NCI-H1930 (cell line): ENCODE measurements at places on chromosomes 7 and 10.

GRCh38 chr7:29105191-29105590, 41.1 kb downstream of the CPVL start:
- DNase-seq, result no peak

GRCh38 chr10:118595598-118596425, at the start of gene PRLHR:
Gene PRLHR, minus strand, starts transcription at chr10:118595648. Its CDS starts 404 bp downstream, at chr10:118595244.
- no peak for DNase-seq

GRCh38 chr7:127986581-127987521, 44.4 kb downstream of the LRRC4 start:
- DNase-seq, result no peak

GRCh38 chr7:76211216-76211615, 9.5 kb downstream of the SRRM3 start:
- DNase-seq, result no peak

GRCh38 chr10:50467209-50467608, 156.5 kb downstream of the SGMS1 start:
- DNase-seq, result no peak

GRCh38 chr10:29102636-29103035, 186.2 kb upstream of the LYZL1 start:
- DNase-seq, result no peak

- no peak for DNase-seq
Measured at GRCh38 chr10:1130995-1131790, 75.0 kb downstream of the WDR37 start.

DNA sequence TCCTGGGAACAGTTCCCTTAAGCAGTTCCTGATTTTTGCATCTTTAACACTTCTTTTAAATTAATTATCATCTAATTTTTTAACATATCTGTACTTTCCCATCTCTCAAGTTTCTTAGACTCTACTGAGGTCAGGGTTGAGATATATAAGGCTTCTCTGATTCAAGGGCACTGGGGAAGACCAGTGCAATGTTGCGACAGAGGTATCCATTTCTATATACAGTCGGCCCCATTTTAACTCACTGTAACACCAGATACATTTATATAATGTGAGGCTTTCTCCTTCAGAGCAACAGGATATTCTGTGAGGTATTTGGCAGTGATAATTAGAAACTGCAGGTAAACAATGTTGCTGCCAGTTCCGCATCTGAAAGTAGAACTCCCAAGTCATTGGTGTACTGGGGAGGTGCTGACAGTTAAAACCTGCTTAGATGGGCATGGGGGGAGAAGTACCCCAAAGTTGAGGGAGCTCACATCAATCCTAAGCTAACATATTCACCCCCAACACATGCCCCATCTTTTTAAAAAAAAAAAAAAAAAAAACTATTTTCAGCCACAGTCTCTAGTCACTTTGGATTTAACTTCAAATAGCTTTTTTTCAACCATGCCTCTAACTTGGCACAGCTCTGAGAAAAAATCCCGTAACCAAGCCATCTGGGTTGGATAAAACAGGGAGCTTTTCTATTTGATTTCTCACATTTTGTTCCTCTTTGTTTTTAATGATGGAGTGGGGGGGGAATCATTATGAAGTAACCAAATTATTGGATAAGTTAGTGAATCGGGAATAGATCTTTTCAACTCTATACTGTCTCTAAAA, 62.9 kb downstream of the REEP3 start:
- no peak for DNase-seq

DNA sequence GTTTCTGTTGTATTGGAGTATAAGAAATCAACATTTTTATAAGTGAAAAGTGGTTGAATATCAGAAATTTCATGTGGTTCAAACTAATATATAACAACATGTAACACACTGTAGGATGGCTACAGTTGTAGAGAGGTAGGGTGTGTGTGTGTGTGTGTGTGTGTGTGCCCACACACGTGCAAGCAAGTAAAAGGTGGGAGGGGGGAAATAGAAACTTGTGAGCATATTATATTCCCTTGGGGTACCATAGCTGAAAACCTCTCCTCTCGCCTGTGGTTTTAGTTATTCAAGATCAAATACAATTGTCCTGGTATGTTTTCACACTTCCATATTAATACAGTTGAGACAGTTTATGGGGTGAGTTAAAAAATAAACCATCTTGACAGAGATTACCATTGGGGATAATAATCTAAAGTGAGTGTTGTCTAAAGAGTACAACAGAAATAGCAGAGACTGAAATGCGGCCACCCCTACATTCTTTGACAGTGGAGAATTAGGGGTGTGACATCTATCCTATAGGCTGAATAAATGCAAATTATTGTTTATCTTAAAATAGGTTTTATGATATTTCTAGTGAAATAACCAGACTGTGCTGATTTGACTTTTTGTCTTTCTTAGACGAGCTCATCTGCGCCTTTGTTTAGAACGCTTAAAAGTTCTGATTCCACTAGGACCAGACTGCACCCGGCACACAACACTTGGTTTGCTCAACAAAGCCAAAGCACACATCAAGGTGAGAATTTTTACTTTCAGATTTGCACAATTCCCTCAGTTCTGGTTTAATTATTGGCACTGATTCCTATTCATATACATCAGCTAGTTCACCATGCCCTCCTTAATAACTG, 25.9 kb downstream of the SMNDC1 start:
- DNase-seq, result no peak

GRCh38 chr7:50355817-50356178, 51.3 kb downstream of the IKZF1 start:
- DNase-seq, result no peak

DNA sequence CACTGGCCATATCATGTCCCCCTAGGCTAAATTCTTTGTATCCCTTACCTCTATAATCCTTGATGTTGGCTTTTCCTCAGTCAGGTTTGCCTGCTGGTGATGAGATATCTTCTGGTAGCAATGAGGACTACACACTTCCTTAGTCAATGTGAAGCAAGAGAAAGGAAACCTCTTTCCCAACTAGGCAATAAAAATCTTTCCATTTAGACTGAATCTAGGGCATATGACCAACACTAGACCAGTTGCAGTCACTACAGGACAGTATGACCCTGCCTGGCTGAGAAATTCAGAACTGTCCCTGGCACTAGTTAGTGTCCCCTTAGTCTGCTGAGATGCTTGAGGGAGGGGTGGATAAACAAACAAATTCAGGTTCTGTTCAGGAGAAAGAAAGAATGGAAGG, 142.6 kb downstream of the RNLS start:
- no peak for DNase-seq

GRCh38 chr10:129612481-129613109, 145.6 kb downstream of the MGMT start:
- no peak for DNase-seq

GRCh38 chr10:1611936-1612550, 125.3 kb downstream of the ADARB2 start:
- DNase-seq, result no peak

GRCh38 chr10:95501203-95502094, 59.7 kb downstream of the SORBS1 start:
- no peak for DNase-seq

GRCh38 chr7:12968836-12969422, 281.5 kb downstream of the ARL4A start:
- no peak for DNase-seq

GRCh38 chr7:29989257-29989995, at the start of gene SCRN1:
Gene SCRN1, minus strand, starts transcription at chr7:29989801. Its CDS starts 20,734 bp downstream, at chr7:29969067.
- DNase-seq, result peak; percentile 44

GRCh38 chr10:85457191-85457590, 909.4 kb downstream of the GRID1 start:
- no peak for DNase-seq

GRCh38 chr10:76119515-76119914, 688.1 kb downstream of the LRMDA start:
- no peak for DNase-seq

DNA sequence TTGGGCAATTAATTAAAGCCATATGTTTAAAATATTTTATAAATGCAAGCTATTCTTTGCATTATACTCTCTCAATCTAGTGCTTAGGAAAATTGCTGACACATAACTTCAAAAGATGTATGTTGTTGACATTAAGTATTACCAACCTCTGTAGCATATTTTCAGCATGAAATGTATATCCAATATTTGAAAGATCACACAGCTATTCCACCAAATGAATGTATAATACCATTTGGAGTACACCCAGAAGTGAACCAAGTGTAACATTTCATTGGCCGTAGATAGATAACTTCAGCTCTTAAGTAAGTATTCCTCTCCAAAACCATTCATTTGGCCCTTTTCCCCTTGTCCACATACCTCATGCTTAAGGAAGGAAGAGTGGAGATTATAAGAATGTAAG, 104.6 kb downstream of the HECTD2 start:
- DNase-seq, result no peak

- DNase-seq, result no peak
Measured at GRCh38 chr10:29895456-29895855, 163.9 kb downstream of the JCAD start.

- DNase-seq, result no peak
Measured at GRCh38 chr7:102875700-102876295, 37.0 kb upstream of the LRRC17 start.

GRCh38 chr10:132363921-132364593, 32.1 kb downstream of the LRRC27 start:
- DNase-seq, result no peak

GRCh38 chr7:2698581-2699288, 10.7 kb downstream of the AMZ1 start:
- no peak for DNase-seq

GRCh38 chr10:87657371-87657770, 2.3 kb upstream of the PAPSS2 start:
- DNase-seq, result no peak

DNA sequence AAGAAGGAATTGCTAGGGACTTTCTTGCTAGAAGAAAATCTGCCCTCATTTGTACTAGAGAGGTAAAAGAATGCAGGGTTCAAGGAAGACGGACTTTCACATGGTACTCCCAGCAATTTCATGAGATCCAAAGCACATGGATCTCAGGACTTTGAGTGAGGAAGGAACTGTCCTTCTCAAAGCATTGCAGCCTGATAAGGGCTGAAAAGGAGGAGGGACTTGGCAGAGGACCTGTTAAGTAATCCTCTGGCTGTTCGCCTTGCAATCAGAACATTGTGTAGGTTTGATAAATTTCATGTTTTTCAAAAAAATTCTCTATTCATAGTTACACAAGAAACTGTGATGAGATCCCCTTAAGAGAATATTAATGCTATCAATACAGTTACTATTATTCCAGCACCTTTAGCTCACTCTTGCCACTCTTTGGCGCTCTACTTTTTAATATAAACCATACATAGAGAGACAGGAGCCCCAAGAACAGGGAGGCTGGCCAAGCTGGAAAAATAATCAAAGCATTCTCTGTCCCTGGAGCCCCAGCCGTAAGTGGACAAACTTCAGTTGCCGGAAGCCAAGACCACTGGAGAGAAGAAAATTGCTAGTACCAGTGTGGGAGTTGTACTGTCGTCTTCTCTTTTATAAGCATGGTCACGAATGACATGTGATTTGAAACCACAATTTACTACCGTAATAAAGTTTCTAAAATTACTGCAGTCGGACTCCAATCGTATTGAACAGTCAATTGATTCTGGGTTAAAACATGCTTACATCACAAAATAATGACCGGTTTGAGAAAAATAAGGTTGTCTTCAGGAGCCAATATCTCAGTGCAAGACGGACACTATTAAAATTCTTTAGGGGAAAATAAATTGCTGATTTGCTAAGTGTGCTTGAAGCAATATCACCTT, 424.4 kb downstream of the SDK1 start:
- DNase-seq, result no peak

- DNase-seq, result no peak
Measured at GRCh38 chr7:2379821-2380450, 23.5 kb upstream of the CHST12 start.

DNA sequence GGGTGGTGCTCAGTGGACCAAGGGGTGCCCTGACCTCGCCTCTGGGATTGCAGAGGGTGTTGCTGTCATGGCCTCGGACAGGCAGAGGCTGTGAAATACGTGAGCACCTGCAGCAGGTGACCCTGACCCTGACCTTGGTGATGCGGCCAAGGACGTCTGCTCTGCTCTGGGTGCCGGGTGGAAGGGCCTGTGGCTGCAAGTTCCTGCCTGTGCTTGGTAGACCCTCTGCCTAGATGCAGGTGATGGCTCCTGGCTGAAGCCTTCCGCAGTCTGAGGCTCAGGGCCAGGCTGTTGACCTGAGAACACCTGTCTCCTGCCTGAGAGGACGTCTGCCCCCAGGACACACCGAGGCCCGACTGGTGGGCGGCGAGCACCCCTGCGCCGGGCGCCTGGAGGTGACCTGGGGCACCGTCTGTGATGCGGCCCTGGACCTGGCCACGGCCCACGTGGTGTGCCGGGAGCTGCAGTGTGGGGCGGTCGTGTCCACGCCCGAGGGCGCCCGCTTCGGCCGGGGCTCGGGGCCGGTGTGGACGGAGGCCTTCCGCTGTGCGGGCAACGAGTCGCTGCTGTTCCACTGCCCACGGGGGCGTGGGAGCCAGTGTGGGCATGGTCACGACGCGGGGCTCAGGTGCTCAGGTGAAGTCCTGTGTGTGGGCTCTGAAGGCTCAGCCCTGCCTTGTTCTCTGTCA, 4.4 kb downstream of the SCART1 start:
- no peak for DNase-seq

DNA sequence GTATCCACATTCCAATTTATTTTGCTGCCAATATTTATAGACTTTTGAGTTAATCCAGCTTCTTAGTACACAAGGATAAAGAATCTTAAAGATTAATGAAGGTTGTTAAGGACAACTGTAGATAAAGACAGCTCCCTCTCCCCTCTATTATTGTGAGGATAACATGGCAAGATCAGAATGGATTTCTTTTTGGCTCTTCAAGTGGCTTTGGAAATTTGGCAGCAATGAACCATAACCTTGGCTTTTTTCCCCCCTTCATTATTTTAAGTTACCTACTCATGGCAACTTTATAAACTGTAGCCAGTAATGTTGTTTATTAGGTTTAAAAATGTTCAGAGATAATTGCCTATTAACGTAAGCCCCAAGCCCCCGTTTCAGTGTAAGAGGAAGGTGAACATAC, 131.1 kb upstream of the SLC26A5 start:
- DNase-seq, result no peak

- no peak for DNase-seq
Measured at GRCh38 chr7:117230276-117231046, 92.4 kb downstream of the WNT2 start.

DNA sequence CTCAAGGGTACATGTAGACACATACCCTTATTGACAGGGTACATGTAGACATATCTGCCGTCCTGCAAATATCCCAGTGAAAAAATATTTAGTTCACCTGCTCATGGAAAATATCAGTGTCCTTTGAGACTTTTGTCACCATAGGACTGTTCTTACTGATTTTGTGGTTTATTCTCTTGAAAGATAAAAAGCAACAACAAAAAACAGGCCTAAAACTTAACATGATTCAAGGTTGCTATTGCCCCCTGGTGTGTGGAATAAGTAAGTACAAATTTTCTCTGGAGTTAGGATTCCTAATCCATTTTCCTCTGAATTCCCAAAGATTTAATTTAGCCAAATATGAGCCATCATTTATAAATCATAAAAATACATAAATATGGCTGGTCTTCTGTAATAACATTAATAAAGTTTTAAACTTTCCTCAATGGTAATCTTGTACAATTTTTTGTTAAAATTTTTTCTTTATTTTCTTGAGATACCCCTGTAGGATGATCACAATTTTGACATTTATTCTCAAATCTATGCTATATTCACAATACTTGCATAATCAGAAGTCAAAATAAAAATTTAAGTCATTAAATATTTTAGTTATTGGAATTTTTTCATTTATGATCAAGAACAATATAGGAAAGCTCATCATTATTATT, 741.4 kb upstream of the POT1 start:
- DNase-seq, result no peak
